ENCODE measurements at places on chromosomes 11 and 22.

DNA sequence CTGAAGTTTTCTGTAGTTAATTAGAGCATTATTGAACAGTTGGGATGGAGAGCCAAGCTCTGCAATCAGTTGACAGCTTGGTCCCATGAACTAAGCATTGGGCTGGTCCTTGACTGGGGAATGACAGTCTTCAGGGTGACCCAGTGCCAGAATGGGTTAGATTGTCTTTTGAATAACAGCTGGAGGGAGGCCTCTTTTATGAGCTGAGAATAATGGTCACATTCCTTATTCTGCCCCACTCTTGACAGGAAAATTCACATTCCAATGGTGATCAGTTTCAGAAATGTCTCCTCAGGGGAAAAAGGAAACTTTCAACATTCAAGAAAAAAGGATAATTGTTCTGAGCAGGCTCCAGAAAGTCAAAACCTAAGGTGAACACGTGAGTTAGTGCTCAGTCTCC is 113.9 kb downstream of the KIRREL3 start:
- no peak for DNase-seq

- no peak for DNase-seq
Measured at GRCh38 chr11:64409707-64410403, 50.9 kb downstream of the RPS6KA4 start.

GRCh38 chr11:58671983-58672633 is 49.6 kb downstream of the CNTF start:
- no peak for DNase-seq

DNA sequence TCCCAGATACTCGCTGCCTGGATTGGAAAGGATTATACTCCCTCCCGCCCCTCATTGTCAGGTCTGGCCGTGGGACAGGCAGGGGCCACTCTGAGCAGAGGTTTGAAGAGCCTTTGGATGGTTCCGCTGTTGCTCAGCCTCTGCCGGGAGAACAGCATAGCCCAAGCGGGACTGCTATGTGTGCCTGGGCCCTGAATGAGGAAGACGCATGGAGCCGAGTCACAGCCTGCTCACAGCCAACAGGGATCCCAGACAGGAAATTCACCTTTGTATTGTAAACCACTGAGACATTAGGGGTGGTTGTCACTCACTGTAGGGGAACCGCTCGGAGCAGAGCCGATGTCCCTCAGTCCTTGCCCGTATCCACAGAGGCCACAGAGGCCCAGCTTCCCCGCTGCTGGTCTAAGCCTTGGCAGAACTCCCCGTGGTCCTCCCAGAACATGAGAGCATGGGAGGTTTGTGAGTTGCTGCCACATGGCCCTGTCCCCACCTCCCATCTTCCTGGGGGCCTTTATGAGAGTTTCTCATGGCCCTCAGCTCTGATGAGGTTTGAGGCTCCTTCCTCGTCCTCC is 10.7 kb upstream of the FAM118A start:
- DNase-seq: no peak

DNA sequence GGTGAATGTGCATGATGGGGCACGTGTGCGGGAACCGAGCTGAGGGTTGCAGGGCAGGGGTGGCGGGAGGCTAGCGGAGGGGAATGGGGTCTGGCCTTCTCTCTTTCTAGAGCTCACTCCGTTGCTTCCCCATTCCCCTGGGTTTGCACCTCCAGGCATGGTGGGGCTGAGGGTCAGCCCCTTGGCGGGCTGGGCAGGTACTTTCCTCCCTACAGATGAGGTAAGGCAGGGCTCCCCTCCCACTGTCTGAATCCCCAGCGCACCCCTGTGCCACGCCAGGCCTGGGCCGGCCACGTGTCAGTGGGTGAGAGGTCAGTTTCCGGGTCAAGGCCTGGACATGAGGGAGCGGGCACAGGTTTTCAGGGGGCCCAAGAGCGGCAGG is 8.9 kb downstream of the SUSD2 start:
- DNase-seq: no peak

- DNase-seq: no peak
Measured at GRCh38 chr11:9739123-9739900, 75.4 kb downstream of the SWAP70 start.

GRCh38 chr11:126999366-126999765 is 1.2 kb downstream of the KIRREL3 start:
- DNase-seq: no peak

DNA sequence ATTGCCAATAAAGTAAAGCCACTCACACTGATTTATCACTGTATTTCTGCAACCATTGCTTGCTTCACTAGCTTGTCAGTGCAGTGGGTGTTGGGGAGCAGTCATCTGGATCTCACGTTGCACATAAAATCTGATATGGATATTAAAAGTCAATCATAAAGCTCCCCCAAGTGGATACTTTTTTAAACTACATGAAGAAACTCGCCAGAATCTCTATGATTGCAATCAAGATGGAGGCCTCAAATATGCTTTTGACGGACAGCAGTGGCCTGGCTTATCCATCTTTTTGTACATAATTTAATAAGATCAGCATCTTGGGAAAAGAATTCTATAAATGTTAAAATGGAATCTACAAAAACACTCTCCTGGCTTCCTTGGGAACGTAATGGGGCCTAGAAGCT is 137.7 kb downstream of the WT1 start:
- DNase-seq: no peak

DNA sequence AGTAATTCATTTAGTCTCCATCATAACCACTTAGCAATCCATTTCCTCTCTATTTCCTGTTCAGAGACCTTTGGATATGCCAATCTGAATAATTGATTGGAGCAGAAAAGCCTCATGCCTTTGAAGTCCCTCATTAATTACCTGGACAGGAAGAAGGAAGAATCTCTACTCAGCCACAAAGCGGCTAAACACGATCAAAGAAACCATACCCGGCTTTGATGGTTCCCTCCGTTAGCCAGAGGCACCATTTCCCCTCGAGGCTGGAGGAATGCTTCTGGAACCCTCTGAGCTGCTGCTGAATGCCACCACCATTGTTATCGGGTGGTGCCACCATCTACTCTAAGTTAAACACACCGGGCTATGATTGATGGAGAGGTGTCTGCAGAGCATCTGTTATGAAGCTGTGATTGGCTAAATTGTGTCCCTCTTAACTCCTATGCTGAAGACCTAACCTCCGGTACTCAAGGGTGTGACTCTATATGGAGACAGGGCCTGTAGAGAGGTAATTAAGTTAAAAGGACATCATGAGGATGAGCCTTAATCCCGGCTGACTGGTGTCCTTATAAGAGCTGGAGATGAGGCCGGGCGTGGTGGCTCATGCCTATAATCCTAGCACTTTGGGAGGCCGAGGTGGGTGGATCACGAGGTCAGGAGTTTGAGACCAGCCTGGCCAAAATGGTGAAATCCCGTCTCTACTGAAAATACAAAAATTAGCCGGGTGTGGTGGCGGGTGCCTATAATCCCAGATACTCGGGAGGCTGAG is 168.6 kb downstream of the CTTN start:
- DNase-seq: no peak

- no peak for DNase-seq
Measured at GRCh38 chr22:19196841-19197612, 18.5 kb upstream of the SLC25A1 start.

GRCh38 chr11:64902102-64902900 is 14.7 kb downstream of the ATG2A start:
- DNase-seq: no peak

DNA sequence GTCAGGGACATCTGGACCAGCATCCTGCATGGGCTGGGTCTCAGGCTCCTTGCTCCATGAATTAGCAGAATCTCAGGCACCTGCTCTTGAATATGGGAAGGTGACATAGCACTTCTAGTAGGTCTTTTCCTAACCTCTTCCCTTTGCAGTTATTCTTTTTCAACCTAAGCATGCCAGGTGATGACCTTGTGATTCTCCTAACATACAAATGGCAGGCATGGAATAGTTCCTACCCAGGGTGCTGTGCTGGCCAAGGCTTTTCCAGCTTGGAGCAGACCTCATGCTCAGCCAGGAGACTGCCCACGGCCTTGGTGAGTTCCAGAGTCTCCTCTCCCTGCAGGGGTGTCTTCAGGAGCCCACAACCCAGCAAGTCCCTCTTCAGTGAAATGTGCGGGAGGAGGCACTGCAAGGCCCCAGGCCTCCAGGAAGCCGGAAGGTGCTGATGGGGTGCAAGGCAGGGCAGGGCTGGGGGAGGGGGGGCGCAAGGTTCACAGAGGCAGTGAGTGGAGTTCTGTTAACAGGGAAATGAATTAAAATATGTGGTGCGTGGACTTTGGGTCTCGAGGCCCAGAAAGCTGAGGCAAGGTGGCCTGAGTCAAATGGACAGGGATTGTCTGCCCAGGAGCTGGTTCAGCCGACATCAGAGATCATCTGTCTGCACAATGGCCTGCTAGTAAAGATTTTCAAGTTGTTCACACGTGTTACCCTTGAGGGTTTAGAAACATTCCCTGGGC is 75.9 kb upstream of the SEPTIN5 start:
- DNase-seq: no peak

DNA sequence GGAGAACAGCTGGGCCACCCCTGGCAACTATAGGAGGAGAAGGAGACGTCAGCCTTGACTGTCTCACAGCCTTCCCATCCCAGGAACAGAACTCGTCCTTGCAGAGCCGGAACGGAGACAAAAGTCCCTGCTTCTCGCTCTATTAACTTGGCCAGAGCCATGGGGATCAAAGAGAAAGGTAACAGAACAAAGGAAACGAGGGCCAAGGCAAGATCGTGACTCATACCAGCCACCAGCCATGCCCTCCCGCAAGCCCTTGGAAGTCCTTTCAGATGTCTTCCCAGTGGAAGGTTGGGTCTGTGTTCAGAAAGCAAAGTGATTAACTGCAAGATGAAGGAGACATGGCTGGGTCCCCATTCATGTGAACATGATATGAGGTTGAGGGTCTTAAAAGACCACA is 64.7 kb downstream of the PDE2A start:
- no peak for DNase-seq

DNA sequence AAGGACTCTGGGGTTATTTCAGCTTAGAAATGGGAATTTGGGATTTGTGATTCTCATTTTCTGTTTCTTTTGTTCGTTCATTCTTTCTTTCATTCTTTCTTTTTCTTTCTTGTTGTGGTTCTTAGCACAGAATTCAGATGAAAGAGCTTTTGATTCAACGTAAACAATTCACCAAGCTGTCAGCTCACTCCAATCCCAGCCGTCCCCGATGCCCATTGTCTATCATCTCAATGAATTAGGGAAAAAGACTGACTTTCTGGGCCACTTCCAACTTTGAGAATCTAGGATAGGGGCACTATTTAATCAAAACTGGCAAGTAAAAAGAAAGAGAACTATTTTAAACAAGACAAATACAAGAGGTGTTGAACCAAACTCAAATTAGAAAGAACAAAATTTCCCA is 25.1 kb upstream of the TMA7B start:
- no peak for DNase-seq

GRCh38 chr22:48781868-48782267 is 1045.8 kb downstream of the BRD1 start:
- no peak for DNase-seq

DNA sequence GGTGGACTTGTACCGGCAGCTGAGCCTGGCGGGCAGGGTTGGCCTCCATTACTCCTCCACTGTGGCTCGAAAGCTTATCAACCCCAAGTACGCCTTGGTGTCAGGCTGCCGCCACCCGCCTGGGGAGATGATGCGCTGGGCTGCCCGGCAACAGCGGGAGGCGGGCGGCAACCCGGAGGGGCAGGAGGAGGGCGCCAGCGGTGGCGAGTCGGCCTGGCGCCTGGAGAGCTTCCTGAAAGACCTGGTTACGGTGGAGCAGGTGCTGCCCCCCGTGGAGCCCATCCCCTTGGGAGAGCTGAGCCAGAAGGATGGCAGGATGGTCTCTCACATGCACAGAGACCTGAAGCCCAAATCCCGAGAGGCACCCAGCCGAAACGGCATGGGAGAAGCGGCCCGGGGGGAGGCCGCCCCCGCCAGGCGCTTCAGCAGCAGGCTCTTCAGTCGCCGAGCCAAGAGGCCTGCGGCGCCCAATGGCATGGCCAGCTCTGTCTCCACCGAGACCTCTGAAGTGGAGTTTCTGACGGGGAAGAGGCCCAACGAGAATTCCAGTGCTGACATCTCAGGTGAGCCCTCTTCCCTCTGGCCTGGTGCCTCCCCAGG is 26.7 kb downstream of the FAM83F start:
- no peak for DNase-seq

DNA sequence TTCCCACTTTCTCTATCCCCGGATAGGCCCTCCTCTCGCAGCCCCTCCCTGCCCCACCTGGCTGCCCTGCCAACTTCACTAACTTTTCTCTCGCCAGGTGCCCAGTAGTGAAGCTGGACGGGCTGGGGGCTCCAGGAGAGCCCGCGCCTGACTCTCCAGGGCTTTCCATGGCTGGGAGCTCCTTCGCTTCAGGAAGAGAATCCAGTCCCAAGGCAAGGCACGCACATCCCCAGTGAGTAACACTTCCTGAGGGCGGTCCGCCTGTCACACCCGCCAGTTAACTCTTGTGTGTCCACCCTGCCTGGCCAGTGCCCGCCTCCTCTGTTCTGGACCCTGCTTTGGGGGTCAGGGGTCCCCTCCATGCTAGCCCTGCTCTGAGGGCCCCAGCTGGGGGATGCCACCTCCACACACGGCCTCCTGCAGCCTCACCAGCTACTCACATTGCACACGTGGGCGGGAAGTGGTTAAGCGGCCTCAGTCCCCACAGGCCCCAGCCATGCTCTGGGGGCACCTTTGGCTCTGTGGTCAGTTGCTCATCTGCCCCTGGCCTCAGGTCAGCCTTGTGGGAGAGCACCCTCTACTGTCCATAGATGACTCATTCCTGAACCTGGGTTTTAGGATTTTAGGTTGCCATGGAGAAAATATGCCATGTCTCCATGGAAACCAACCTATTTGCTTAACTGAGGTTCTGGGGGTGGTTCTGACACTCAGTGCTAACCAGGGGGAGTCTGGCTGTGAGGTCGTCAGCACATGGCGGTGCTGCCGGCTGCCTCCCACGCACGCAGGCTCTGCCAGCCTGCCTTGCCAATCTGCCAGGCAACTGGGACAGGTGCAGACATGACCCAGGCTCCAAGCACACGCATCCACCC is at the start of gene RIN1:
Gene RIN1 (minus strand): TSS at position 201 of the 869 bp plus-strand sequence. CDS start 32 bp downstream, at position 169.
- DNase-seq: no peak

DNA sequence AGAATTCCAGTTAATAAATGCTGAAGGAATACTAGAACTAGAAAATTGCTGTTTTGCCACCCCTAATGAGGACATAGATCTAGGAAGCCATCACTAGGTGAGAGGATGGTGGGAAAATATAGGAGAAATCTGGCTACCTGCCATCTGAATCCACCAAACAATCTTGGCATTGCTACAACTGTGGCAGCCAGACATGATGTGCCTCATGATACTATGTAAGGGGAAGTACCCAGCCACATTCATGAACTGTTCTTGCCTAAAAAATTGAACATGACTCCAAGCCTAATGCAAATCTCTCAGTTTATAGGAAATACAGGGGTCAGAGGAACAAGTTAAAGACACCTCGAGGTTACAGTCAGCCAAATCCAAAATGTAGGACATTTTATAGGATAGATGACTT is 72.8 kb downstream of the SFI1 start:
- no peak for DNase-seq

All from NCI-H187 treated with DMSO at 0.1 percent for 48 hours (cell line).